ENCODE measurements at places on chromosomes 12 and 14.

DNA sequence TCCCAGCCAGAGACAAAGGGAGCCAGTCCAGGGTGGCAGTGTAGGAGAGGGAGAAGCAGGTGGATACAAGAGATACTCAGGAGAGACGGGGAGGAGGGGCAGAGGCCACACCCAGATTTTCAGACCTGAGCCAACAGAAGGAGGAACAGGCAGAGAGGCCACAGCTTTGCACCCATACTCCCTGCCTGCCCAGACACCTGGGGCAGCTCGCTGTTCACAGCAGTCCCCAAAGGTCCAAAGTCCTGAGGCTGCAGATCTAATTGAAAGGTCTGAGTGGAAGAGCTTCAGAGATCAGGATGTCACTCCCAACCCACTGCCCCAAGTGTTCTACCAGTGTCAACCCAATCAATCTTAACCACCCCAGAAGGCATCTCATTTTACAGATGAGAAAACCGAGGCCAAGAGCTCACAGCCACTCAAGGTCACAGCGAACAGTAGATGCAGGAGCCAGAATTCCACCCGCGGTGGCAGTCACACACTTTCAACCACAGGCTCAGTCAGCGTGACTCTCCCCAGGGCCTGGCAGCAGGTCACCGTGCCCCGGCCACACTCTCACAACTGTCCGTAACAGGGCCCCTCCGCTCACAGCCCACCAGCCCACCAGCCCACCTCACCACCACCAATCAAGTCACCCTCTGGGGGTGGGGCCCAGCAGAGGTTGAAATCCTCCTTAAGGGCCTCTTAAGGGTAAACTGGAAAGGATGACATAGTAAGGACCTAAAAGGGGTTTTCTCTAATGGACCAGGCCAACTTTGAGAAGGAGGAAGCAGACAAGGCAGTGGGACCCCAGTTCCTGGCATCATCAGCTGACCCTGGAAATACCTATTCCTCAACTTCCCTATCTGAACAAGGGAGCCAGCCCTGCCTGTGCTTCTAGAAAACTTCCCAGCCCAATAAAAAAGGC is 33.3 kb downstream of the ACTN1 start:
- no peak for DNase-seq

GRCh38 chr14:23877538-23878180 is 75.9 kb upstream of the DHRS4 start:
- DNase-seq, result no peak

DNA sequence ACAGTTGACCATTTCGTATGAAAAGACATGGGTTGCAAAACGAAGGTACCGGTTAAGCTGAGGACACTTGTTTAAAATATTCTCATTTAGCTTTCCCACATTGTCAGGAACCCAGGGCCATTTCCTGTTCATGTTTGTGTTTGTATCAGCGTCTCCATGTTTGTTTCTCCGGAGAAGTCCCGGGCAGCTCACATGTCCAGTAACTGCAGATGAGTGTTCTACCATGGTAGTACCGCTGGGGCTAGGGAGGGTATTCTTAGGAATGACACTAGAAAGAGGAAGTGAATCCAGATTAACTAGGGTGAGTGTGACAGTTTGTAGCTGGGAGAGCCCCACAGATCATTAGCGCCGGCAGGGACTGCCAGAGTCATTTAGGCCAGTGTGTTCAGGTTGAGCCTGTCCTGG is 50.0 kb upstream of the EVL start:
- no peak for DNase-seq

- no peak for DNase-seq
Measured at GRCh38 chr12:122917507-122918121, 21.7 kb upstream of the VPS37B start.
